Activated CD8-positive, alpha-beta memory T cell treated with anti-CD3 and anti-CD28 coated beads for 1 hour (primary cell): ENCODE measurements at places on chromosomes 6 and 20.

GRCh38 chr6:65638047-65638831 is 68.8 kb downstream of the EYS start:
- DNase-seq, result no peak

GRCh38 chr6:69202768-69203167 is 567.7 kb downstream of the ADGRB3 start:
- DNase-seq, result no peak

DNA sequence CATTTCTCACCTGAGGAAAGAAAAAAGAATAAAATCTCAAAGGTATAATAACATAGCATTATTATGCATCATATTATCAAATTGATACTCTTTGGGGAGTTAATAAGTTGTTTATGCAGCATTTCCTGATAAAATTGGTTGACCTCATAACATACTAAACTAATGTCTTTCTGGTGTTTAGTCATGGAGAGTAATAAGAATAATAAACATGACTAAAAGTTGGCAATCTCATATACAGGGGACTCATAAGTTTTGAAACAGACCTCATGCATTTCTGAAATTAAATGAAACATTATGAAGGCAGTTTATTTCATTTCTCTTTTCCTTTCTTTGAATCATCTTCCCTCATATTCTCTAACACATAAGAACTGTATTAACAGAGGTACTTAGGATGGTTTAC is 60.5 kb upstream of the PRDM1 start:
- no peak for DNase-seq

GRCh38 chr6:44471271-44471981 is 83.9 kb downstream of the CDC5L start:
- DNase-seq, result no peak

DNA sequence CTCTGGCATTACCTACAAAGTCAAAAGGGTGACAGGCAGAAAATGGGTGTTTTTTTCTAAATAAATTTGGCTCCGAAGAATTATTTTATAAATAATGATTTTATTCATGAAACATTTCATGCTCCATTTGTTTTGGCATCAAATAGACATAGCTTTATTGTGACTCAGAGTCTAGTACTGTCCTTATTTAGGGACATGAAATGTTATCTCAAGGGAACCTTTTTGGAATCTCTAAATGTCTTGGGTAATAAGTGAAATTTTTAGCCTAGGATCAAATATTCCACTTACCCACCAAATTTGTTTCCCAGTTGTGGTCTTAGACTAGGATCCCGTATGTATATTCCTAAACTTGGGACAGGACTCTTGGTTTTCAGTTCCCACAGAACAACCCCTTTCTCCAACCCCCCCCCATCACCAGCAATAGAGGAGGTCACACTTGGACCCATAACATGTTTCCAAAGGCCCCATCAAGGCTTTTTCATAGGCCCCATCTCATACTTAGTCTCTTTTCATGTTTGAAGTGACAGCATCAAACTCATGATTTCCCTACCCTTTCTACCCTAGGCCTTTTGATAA is 81.8 kb downstream of the JAG1 start:
- no peak for DNase-seq

- DNase-seq, result no peak
Observed at GRCh38 chr6:114108119-114109002, 137.4 kb upstream of the HDAC2 start.

DNA sequence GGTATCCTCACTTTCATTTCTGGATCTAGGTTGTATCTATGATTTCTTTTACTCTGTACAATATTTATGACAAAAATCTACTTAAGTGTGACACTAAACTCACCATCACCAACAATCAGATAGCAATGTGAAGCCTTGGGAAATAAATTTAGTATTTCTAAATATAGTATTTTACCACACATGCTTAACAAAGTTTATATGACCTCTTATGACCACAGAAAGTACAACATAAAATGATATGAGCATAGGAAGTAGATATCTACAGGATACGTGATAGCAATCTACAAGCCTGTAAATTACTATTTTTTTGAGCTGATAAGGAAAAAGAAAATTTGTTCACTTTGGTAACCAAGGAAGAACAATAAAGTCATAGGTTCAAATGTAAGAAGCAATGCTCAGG is 910.4 kb upstream of the CITED2 start:
- no peak for DNase-seq

DNA sequence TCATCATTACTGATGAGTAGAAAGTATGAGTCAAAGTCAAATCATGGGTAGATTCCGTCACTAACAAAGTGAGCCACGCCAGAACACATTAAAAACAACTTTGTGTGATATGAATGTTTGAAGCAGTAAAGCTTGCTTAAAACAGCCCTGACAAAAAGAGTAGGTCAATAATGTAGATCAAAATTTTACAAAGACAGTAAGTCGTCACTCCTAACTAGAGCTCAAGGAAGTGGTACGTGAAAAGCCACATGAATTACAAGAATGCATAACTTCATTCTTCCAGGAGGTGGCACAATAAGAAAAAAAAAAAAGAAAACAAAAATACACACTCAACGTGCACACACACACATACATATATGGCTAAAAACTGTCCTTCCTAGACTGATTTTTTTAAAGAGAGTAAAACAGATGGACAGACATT is 69.9 kb downstream of the HACE1 start:
- no peak for DNase-seq

DNA sequence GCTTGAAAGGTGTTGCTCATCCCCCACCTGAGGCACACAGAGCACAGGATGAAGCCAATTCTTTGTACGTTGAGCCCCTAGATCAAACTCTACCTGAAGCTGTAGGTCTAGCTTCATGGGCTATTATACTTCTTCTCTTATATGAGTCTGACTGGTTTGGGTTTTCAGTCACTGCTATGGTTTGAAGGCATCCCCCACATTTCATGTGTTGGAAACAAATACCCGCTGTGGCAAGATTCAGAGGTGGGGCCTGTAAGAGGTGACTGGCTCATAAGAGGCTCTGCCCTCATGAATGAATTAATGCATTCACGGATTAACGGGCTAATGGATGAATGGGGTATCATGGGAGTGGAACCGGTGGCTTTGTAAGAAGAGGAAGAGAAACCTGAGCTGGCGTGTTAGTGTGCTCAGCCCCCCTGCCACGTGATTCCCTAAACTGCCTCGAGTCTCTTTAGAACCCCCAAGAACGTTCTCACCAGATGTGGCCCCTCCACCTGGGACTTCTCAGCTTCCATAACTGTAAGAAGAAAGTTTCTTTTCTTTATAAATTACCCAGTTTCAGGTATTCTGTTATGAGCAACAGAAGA is 39.2 kb downstream of the PREX1 start:
- no peak for DNase-seq

DNA sequence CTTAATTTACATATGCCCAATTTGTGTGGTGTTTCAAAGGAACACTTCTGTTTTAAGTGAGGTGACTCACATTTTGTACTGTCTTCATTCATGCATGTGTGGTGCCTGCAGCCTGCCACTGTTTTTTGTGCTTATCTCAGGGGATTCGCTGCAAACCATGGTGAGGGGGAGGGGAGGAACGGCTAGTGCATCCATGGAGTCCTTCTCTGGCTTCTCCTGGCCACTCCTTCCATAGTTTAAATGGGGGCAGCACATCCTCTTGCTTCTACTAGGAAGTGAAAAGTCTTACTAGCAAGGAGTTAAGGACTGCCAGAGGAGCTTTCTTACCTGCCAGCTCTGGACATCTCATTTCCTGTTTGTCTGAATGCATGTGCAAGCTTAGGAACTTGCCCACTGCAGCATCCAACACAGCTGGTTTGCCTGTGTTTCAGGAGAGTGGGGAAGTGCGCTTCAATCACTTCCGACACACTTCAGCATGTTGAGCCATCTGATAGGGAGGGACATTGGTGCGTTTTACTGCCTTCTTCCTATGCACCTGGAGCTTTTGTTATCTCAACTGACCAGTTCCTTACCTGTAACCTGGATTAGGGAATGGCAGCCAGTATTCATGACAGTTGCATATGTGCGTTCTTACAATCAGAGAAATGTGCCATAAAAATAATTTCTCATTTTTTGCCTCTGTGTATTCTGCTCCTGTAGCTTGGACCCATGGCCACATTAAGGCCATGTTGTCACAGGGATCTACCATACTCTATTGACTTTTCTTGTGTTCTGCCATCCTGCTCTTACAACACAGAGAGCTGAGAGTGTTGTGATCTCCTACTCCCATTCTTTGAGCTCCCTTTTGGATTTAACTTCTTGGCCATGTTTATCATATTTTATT is 211.3 kb downstream of the ARID1B start:
- DNase-seq, result no peak

- DNase-seq, result no peak
Observed at GRCh38 chr6:11692451-11693376, 85.9 kb downstream of the ADTRP start.

- DNase-seq, result no peak
Observed at GRCh38 chr6:154773610-154774089, 40.4 kb downstream of the SCAF8 start.
